ENCODE measurements at places on chromosomes 6 and 20.

- DNase-seq = no peak
Observed at GRCh38 chr6:3031857-3032640, 32.4 kb downstream of the NQO2 start.

- DNase-seq = no peak
Observed at GRCh38 chr20:62696989-62697388, 11.6 kb upstream of the NTSR1 start.

GRCh38 chr6:72328775-72329174 lies 293.1 kb upstream of the KCNQ5 start:
- DNase-seq = peak; percentile 5

DNA sequence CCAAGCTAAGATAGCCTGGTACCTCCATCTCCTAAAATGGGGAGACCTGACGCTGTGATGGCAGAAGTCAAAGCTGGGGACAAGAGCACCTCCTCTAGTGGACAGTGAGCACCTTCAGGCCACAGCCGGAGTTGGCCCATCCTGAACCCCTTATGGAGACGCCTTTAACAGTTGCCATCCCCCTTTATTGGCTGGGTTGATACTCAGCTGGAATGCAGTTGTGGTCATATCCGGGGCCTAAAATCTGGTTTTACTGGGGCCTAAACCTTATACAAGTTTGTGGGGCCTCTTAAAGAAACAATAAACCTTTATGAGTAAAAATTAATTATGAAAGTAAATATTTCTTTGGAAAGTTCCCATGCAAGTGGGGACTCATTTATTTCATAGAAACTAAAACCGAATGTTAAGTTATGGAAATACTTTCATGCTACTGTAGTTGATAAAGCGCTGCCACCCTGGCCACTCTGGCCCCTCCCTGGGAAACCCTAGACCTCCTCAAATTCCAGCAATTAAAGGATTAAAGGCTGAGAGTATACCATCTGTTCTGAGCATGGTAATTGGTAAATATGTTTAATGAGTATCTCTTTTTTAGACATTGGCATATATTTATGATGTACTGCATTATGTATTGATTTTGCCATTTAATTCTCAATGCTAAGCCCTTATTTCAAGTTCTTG lies 95.1 kb upstream of the SASH1 start:
- DNase-seq = no peak

GRCh38 chr20:20699917-20700316 lies 12.5 kb downstream of the RALGAPA2 start:
- no peak for DNase-seq

- no peak for DNase-seq
Observed at GRCh38 chr20:60587986-60588385, 629.8 kb downstream of the CDH26 start.

All from RWPE1 (cell line).